Amygdala (tissue), 56 donors: ENCODE measurements at places on chromosomes 6 and 20.

- no peak for DNase-seq
These were observed 917 bp upstream of the TEAD3 start for GRCh38 chr6:35497571-35498421.

- no peak for DNase-seq
These were observed 1.6 kb upstream of the PRL start for GRCh38 chr6:22298475-22298890.

DNA sequence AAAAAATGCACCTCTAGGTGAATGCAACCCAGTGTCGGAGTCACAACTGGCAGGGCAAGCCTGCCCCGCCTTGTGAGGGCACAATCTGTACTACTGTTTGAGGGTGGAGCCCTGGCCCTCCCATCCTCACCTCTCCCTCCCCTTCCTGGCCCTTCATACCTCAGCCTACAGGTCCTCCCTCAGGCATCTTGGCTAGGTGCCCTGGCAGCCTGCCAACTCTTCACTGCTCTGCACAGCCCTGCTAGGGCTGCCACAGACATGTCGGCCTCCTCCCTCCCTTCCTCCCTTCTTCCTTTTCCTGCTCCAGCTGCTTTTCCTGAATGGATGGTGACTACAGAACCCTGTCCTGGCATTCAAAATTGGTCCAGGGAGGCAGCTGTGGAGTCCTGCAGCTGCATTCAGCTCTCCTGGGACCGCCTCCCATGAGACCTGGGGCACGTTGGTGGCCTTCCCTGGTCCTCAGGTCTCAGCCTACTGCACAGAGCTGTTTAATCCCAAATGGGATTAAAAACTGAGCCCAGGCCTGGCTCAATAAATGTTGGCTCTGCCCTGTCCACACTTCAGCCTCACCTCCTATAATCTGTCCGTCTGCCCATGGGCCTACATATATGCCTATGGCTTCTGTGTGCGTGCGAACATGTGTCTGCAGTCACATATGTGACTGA, 52.7 kb downstream of the CDH22 start:
- no peak for DNase-seq

DNA sequence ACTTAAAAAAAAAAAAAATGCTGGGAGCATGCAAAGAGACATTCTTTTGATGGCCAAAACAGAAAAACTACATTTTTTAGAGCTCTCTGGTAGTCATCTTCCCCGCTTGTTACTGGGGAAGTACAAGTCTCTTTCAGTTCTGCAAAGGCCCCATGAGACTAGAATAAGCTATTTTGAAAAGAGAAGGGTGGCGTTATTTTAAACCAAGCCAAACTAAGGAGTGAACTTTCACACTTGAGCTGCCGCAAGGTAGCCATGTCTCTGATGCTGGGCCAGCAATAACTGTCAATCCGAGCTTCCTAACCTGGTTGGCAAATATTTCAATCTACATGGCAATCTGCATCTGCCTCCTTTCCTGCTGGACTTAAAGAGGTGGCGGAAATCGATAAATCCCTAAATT, 96.7 kb downstream of the L3MBTL3 start:
- no peak for DNase-seq

GRCh38 chr20:22836211-22836610, 198.9 kb upstream of the SSTR4 start:
- DNase-seq, result no peak

DNA sequence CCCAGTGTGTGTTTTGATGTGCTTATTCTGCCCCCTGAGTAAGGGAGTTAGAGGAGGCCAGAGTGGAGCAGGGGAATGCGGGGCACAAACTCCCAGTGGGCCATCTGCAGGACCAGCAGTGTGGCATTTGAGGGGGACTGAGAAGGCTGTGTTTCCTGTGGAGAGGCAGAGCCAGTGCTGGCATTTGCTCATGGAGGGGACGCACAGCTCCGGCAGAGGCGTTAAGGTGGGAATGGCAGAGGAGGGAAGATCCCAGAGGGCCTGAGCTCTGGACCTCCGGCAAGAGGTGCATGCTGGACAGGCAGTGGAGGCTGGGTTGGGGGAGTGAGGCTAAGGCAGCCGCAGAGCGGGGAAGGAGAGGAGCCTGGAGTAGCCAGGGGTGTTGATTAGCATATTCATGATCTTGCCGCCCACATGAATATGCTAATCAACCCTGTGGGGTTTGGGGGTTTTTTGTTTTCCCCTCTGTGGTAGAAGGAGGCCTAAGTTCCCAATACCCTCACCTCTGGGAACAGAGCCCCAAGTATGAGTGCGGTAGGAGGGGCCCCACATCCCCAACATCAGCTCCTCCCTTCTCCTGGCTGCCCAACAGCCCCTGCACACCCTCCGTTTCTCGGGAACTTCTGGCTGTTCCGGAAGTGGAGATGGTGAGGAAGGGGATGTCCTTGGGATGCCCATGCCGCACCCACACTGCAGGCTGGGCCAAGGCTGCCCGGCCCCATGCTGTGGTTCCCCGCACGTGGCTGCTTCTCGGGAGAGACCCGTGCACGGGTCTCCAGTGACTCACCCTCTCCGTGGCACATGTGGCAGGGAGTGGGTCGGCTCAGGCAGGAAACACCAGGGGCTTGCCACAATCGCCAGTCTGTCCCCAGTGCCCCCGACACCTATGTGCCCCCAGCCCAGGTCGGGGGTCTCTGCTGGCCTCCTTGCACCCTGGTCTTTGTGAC, 33.8 kb downstream of the DLGAP4 start:
- DNase-seq, result no peak

- no peak for DNase-seq
These were observed 2.6 kb upstream of the BANF2 start for GRCh38 chr20:17697171-17697570.

- DNase-seq, result no peak
These were observed 93.1 kb downstream of the RNF182 start for GRCh38 chr6:14017626-14018475.

- DNase-seq, result no peak
These were observed 5.1 kb upstream of the DBNDD2 start for GRCh38 chr20:45402946-45403345.

GRCh38 chr6:35082733-35083403, 58.3 kb downstream of the TCP11 start:
- DNase-seq, result no peak

- no peak for DNase-seq
These were observed 88.1 kb downstream of the YTHDF1 start for GRCh38 chr20:63127700-63128364.

- DNase-seq, result no peak
These were observed 129.0 kb upstream of the BMP5 start for GRCh38 chr6:56004426-56004825.

DNA sequence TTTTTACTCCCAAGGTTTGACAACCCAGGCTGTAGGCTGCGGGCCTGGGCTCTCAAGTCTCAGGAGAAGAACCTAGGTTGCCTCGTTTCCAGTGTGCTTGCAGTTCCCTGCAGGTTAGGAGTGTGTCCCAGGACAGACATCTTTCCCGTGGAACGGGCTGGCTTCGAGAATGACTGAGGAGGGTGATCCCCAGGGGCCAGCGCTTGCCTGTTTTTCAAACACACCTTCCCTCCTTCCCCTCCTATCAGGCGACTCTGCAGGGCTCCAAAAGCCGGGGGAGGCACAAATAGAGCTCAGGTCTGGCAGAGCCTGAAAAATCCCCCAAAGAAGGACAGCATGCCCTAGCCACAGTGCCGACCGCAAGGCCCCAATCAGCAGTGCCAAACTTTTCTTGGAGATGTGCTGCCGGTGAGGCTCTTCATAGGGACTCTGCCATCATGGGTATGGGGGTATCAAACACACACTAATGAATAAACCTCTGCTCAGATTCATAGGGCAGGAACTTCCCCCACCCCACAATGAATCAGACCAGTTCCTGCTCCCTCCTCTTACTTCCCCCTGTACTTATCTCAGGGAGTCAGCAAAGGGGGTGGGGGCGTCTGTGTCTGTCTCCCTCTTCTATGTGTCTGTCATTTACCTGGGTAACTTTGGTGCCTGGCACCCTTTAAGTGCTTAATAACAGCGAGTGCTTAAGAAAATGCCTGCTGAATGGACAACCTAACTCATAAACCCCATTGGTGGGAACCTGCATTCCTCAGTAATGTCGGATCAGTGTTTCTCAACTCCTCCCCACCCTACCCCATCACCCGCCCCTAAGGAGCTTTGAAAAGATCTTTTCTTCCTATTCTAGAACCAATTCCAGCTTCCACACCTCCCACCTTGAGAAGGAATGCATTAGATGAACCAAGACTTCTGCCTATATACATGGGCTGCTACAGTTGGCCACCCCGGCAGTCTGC, 1.6 kb downstream of the KCNG1 start:
- no peak for DNase-seq

DNA sequence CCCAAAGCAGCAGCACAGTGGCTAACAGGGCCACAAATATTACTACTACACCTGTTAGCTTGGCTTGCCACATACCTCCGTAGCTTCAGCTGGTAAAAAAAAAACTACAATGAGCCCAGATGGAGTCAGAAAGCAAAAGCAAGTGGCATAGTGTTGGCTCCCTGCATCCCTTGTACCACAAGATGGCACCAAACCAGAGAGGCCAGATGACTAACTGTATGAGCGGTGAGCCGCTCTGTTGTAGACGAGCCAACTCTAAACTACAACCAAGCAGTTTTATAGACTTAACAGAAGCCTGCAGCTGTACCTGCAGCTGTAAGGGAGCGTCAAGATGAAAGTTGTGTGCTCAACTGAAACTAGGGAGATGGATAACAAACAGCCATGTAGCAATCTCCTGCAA, 84.5 kb upstream of the MCHR2 start:
- DNase-seq, result no peak

DNA sequence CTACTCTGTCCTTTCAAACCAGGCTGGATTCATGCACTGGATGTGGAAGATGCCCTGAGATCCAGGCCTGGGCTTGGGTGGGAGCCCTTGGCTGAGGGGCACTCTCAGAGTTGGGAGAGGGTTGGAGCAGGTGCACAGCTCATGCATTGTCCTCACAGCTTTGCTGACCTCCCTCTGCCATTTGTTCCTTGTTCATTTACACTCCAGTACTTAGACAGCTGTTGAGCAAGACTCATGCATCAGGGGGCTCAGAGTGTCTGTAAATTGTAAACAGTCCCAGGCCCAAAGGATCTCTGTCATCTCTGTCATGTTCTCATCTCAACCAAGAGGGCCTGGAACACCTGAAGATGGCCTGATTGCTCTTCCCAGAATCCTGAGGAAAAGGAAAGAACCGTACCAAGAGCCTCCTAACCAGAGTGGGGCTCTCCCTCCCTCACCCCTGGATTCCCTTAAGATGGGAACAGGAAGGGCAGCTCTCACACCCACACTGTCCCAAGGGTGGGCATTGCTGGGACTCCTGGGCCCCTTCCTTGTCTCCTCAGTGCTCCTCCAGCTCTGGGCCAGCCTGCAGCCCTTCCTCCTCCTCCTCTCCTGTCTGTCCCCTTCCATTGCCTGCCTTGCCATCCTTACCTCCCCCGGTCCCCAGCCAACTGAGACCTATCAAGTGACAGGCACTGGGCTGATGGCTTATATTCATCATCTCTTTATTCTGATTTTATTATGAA, 132.9 kb downstream of the FOXO3 start:
- no peak for DNase-seq

DNA sequence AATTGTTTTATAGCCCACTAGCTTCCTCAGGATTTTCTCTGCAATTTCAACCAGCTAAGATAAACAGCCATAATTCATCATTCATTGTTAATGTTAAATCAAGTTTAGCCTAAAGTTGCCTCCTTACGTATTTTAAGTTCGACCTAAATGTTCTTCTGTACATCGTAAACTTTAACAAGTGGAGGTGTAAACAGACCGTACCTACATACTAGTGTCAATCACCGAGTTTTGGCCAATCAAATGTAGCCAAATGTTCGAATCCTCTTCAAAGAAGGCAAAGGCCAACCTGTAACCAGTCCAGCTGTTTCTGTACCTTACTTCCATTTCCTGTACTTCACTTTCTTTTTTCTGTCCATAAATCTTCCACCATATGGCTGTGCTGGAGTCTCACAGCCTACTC, 13.5 kb downstream of the MBOAT1 start:
- no peak for DNase-seq

GRCh38 chr6:141653590-141653989, 479.1 kb upstream of the GJE1 start:
- DNase-seq, result no peak

GRCh38 chr20:57794600-57795341, 85.0 kb upstream of the PMEPA1 start:
- no peak for DNase-seq

DNA sequence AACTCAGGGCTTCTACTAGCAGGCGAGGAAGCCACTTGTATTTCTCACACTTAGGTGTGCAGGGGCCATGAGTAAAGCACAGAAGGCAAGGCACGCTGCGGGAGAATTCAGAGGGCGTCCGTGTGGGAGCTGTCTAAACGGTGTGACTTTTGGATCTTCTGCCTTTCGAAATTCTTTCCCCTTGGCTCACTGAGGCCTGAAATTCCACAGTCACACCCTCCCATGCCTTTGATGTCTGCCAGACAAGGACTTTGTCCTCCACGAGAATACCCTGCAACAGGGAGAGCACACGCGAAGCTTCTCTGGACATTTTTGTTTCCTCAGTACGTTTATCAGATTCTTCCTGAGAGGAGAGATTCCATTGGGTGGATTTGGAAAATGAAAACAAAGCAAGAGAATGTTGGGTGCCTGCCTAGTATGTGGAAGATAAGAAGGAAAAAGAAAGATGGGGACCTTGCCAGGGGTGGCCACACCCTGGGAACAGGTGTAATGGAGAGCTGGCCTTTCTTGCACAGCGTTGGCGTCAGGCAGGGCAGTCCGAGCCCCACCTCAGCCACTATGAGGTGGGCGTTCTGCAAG, 235.7 kb downstream of the MYLK4 start:
- no peak for DNase-seq

GRCh38 chr20:15882553-15882952, 690.7 kb downstream of the KIF16B start:
- DNase-seq, result no peak
